ENCODE measurements at places on chromosomes 7 and 10.
A peak's percentile ranks its signal among the peaks of the same experiment; 100 is the strongest.

DNA sequence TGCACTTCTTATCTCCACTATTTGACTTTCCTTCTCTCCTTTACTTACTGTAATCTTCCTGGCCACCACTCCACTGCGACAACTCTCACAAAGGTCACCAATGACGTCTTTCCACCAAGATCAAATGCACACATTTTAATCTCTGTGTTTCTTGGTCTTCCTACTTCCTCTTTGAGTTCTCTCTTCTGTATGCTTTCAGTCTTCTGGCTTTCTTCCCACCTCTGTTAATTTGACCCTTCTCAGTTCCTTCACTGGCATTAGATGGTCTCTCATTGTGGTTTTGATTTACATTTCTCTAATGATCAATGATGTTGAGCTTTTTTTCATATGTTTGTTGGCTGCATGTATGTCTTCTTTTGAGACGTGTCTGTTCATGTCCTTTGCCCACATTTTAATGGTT is 31.9 kb downstream of the FAM107B start:
- peak; percentile 41 for DNase-seq

- DNase-seq: no peak
Observed at GRCh38 chr7:90889210-90889609, 293.1 kb downstream of the CDK14 start.

- DNase-seq: no peak
Observed at GRCh38 chr7:63031838-63032436, 966.7 kb upstream of the ZNF722 start.

- peak; percentile 61 for DNase-seq
Observed at GRCh38 chr7:44244282-44244681, 43.5 kb downstream of the YKT6 start.

DNA sequence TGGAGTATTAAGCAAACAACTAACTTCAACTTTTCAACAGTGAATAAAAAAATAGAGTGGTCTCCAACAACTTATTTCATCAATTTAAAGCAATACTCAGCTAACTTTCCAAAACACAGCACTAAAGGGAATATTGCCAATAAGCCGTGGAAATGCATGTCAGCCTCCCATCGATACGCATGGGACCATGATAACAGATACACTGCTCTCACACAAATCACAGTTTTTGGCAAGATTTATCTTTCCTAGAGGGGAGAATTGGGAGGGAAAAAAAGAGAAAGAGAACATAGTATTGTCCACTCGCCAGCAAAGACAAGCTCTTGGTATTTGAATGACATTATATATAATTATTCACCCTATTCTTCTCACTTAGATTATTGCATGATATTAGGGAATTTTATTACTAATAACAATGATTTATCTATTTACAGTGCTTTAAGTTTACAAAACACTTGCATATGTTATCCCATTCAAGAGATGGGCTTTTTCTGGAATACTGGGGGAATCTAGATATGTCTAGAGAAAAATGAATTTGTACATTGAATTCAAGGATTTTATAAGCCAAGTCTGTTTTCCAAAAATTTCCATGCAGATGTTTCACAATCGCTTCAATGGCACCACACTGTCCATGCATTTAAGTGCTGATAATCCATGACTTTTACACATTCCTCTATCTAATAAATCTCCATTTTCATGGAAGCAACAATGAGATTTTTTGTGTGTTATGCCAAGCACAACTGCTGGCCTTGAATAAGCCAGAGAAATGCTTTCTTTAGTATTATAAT is 194.0 kb upstream of the MGMT start:
- DNase-seq: no peak

- DNase-seq: no peak
Observed at GRCh38 chr7:85010306-85010705, 176.6 kb downstream of the SEMA3D start.

- no peak for DNase-seq
Observed at GRCh38 chr7:73705551-73705920, 13.9 kb downstream of the STX1A start.

GRCh38 chr7:19698331-19698730 is 10.5 kb downstream of the POLR1F start:
- DNase-seq: no peak

GRCh38 chr10:97366572-97366971 is 32.0 kb upstream of the FRAT2 start:
- no peak for DNase-seq

DNA sequence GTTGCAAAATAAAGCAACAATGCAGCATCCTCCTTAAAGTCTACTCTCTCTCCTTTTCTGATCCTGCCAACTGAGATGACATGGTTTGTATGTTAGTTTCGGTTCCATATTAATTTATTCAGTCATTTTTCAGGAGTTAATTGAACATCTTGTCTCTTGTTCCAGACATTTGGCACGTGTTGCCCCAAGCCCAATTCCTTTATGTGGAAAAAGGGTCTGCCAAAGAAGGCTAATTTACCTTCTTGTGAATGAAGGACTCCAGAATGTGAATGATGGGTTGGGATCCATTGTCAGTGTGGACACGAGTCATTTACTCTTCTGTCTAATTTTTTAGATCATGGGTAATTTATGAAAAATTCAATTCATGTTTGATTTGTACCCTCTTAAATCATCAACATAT is 350.9 kb upstream of the LRGUK start:
- no peak for DNase-seq
